Mammary epithelial cell (primary cell): ENCODE measurements at places on chromosomes 3 and 15.

- DNase-seq: no peak
Observed at GRCh38 chr3:12629560-12629959, 34.4 kb downstream of the RAF1 start.

- no peak for DNase-seq
Observed at GRCh38 chr15:46416544-46416943, 781.7 kb downstream of the SQOR start.

GRCh38 chr3:45895686-45896468 lies 9.5 kb downstream of the CCR9 start:
- no peak for DNase-seq

DNA sequence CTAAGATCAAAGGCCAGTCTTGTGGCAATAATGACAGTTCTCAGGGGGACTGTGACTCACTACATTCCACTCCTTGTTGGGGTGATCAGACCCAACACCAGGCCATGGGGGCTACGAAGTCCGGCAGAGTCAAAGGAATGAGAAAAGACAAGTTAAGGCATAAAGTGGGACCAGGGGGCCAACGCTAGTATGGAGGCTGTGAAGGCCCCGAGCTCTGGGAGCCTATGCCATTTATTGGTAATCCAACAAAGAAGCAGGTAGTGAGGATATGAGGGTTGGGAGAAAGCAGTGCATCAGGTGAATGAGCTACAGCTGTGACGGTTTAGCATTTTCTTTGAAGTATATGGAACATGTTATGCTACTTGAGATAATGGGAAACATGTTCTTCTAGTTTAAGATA lies 104.4 kb upstream of the C2CD4B start:
- peak; percentile 11 for DNase-seq

DNA sequence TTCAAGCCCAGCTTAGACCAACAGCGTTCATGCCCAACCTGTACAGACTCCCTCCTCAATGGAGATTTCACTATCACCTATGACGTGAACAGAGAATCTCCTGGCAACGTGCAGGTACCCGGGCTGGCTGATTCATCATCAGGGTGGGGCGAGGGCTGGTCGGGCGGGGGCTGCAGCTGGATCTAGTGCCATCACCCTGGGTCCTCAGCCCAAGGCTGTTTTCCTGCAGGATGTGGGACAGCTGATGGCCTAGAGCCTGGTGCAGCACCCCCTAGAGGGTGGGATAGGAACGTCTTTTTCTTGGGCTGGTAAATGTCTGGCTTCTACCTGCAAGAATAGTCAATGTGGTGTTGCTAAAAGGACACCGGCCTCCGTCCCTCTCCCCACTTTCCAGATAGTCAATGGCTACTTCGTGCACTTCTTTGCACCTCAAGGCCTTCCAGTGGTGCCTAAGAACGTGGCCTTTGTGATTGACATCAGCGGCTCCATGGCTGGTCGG lies 4.4 kb downstream of the ITIH3 start:
- peak; percentile 69 for DNase-seq

DNA sequence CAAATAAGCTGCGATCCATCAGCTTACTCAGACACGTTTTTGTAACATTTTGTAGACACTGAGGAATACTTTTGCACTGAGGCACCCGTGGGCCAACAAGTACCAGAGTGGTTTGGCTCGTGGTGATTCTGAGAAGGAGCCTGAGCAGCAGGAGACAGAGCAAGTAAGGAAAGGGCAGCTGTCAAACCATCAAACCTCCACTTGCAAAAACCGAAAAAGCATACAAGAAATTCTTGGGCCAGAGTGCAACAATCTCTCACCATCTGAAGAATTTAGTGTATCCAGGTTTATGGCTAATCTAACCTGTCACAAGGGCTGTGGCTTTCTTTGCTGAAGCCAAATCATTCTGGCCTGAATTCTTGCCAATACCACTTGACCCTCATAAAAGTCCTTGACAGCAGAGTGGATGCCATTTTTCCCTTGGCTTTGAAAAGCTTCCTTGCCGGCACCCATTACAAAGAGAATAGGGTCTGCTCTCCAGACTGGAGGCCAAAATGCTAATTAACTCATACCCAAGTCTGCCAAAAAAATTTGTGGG lies 56.7 kb downstream of the MYO1E start:
- DNase-seq: no peak

GRCh38 chr15:81562986-81563385 lies 189.0 kb upstream of the TMC3 start:
- no peak for DNase-seq

- DNase-seq: no peak
Observed at GRCh38 chr3:36992806-36993325, at the start of gene EPM2AIP1. Gene EPM2AIP1 (minus strand): TSS chr3:36993131. CDS start chr3:36993077, 54 bp downstream.

GRCh38 chr3:43034911-43035310 lies 55.8 kb downstream of the GASK1A start:
- DNase-seq: no peak

DNA sequence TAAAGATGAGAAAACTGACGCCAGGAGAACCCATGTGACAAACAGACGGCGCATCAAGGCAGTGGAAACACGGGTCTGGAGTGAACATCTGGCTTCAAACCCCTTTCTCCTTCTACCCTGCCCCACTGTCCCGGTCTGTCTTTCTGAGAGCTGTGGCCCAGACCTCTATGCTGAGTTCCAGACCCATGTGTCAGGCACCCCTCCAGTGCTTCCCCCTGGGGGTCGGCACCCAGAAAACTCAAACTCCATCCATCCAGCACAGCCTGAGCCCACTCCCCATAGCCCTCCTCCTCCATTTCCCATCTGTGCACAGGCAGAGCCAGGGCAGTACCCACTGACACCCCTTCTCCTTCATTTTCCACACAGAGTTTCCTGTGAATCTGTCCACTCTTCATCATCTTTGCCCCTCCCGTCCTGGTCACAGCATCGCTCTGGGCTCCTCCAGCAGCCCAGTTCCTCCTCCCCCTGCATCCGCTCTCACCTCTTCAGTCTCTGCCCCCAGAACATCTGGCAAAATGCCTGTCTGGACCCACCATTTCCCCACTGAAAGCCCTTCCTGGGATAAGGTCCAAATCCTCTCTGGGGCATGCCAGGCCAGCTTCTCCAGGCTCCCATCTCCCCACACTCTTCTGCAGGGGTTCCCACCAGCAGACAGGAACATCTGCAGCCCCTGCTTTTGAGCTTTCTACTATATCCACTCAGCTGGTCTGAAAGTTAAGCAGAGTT lies 2.9 kb downstream of the FAM240A start:
- no peak for DNase-seq

GRCh38 chr3:14370720-14371572 lies 31.5 kb upstream of the SLC6A6 start:
- DNase-seq: peak; percentile 16

GRCh38 chr3:170109579-170110293 lies 71.8 kb downstream of the PHC3 start:
- DNase-seq: no peak

DNA sequence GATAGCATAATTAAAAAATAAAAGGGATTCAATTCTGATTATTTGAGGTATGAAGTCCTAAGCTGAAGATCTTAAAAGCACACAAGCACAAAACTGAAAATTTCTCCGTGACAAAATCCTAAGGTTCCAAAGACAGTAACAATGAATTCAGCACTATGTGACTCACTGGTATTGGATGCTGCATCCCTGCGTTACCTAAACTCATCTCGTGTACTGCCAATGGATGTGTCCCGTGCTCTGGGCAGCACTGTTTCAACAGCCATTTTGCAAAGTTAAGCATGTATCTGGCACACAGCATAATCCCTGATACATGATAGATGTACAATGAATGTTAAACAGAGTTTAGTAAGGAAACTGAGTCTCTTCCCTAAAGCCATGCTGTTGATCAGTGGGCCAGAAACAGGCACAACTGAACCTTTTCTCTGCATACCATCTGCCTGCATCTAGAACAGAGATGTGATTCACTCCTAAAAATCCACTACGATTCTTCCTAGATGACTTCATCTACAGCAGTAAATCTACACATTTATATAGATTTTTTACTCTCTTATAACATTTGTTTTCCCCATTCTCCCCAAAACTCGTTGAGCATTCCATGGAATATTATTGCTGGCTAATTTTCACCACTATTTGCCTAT lies 14.3 kb downstream of the SUCLG2 start:
- DNase-seq: no peak

- DNase-seq: peak; percentile 52
Observed at GRCh38 chr3:185929192-185930151, 8.3 kb downstream of the TRA2B start.

DNA sequence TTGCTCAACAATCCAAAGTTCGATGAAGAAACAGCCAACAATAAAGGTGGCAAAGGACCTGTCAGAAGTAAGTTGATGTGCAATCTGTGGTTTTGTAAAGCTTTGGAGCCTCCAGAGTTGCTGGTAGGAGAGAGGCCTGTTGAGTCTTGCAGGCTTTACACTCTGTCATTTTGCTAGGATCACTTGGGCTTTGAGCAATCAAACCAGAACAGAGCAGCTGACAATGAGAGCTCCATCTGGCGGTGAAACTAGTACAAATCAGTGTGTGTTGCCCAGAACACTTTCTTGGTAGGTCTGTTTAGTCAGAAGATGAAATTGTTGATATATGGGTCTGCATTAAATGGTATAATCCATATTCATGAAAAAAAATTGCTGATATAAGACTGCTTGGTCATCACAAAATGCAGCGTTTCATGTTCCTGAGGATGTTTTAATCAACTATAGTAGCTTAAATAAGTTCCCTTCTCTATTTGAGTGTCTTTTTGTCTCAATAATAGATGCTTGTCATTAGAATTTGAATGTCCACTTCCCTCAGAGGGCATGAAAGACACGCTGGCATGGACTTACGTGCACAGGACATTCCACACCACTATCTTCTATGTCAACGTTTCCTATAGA lies 25.7 kb downstream of the TMOD2 start:
- DNase-seq: peak; percentile 92

GRCh38 chr3:55296791-55297190 lies 190.3 kb downstream of the WNT5A start:
- no peak for DNase-seq

DNA sequence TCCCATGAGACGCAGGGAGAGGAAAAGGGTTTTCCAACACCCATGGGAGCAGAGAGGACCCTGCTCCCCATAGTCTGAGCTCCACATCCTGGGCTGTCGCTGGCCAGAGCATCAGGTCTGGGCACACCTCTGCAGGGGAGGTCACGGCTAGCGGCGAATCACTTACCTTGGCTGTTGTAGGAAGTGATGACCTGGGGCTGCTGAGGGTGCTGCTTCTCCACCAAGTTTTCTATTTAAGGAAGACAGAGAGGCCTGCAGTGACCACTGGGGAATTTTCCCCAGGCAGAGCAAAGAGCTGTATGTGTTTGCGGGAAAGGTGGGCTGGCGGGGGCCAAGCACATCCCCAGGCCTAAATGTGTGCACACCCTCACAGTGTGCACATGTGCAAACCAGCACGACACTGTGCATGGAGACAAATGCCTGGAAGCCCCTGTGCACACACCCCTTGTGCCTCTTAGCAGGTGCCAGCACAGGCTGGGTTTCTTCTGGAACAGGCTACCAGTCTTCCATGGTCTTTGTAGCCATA lies 7.6 kb downstream of the KY start:
- no peak for DNase-seq

DNA sequence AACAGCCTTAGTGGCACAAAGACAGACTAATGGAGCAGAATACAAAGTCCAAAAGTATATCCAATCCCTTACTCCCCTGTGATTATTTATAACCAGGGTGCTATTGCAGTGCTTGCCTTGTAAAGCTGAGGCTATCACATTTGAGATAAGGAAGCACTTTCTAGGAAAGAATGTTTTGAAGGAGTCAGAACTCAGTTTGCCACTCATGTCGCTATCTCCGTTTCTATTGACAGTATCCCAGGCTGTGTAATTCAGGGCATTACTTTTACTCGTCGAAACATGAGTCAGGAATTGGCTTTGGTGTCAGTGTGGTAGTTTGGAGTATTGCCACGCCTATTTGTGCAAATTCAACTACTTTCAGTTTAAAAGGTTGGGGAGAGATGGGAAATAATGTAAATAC lies 78.4 kb downstream of the FBXL2 start:
- peak; percentile 53 for DNase-seq

DNA sequence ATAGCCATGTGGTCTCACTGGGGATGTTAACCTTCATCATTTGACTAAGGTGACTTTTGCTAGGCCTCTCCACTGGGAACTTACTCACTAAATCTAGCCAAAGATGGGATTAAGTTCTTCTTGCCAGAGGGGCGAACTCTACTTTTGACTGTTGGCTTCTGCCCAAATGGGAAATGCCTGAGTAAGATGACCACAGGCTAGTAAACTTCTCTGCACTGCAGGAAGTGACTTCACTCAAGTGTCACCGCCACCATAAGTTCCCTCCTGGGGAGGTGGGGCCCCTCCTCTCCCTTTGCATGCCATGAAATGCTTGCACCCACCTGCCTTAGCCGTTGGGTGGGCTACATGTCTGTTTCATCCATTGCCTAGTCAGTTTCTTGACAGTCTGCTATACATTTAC lies 388.3 kb downstream of the FEZF2 start:
- DNase-seq: peak; percentile 63

- DNase-seq: peak; percentile 90
Observed at GRCh38 chr15:45630917-45631691, 3.7 kb upstream of the SQOR start.

- DNase-seq: no peak
Observed at GRCh38 chr15:38540510-38540909, 24.1 kb downstream of the RASGRP1 start.

- DNase-seq: no peak
Observed at GRCh38 chr3:14577897-14578296, 37.8 kb upstream of the GRIP2 start.

GRCh38 chr3:61532739-61533500 lies 28.5 kb upstream of the PTPRG start:
- no peak for DNase-seq

GRCh38 chr15:33028495-33028894 lies 166.0 kb downstream of the FMN1 start:
- DNase-seq: no peak

- DNase-seq: no peak
Observed at GRCh38 chr15:56892659-56893363, 25.6 kb upstream of the TCF12 start.
